ENCODE measurements at places on chromosomes 5 and 9.
A peak's percentile ranks its signal among the peaks of the same experiment; 100 is the strongest.

GRCh38 chr9:16868701-16869100 lies 1.8 kb downstream of the BNC2 start:
- no peak for DNase-seq

DNA sequence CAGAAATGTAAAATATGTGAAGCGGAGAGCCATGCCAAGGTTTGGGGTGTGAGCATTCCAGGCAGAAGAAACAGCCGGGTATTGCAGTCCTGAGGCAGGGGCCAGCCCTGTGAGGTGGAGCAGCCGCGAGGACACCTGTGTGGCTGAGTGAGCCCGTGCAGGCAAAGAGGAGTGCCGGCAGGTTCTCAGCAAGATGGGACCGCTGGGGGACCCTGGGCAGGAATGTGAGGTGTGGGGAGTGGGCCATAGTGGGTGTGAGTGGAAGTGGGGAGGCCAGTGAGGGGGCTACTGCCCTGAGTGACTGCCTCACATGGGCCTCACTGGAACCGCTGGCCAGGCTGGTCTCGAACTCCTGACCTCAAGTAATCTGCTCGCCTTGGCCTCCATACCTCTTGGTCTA lies 8.1 kb upstream of the PRR7 start:
- peak; percentile 3 for DNase-seq

DNA sequence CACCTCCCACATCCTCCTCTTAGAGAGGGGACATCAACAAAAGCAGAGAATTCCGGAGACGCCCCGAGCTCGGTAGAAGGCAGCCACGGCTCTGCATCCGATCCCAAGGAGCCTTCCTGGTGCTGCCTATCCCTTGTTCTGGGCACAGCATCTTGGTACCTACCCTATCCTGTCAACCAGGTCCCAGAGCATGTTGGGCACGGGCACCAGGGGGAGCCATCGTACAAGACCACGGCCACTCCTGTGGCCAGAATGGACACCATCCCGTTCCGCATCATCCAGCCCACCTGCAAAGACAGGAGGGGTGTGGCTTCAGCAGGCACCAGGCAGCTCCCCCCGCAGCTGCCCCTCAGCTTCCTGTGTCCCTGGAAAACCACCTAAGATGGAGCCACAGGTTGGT lies 62.7 kb upstream of the ZNF354A start:
- peak; percentile 14 for DNase-seq

DNA sequence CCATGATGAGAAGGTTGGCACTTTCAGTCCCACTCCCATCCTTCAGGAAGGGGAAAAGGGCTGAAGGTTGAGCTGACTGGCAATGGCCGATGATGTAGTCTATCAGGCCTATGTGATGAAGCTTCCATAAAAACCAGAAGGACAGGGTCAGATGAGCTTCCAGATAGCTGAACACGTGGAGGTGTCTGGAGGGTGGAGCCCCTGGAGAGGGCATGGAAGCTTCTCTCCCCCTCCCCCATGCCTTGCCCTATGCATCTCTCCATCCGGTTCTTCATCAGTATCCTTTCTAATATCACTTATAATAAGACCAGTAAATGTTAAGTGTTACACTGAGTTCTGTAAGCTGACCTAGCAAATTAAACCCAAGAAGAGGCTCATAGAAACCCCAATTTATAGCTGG lies 32.6 kb upstream of the SMU1 start:
- DNase-seq = no peak

DNA sequence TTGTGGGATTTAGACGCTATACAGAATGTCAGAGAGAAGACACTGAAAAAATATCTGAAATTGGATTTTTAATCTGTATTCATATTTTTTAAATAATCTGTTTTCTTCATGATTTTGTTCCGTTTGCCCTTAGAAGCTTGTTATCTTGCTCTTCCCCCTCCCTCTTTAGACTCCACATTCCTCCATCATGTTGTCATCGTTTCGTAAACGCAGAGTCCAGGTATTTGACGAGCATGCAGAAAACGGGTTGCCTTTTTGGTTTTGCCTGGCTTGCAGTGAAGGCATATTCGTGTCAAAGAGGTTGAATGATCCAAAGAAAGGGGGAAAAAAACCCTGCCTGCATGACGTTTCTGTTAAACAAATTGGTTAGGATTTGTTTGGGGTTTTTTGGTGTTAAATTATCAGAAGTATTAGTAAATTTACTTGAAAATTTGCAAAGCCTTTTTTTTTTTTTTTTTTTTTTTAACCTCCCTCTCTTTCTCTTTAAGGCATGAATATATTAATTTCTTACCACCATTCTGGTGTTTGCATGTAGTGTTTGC lies 2.9 kb downstream of the SPTAN1 start:
- no peak for DNase-seq

DNA sequence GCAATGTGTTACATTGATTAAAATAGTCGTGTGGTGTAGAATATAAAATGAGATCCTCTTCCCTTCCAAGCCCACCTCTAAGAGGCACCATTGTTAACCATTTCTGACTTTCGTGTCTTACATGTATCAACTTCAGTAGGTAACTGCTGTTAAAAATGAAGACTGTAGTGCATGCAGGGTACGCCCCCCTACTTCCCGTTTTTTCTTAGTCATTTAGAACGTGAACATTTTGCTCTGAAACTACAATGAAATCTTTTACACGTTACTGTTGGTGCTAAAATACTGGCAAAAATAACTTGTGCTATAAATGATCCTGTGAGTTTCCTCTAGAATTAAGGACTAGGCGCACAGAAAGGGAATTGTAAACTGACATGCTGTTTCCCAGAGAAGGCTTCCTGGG lies 41.5 kb downstream of the WNK2 start:
- DNase-seq = no peak

DNA sequence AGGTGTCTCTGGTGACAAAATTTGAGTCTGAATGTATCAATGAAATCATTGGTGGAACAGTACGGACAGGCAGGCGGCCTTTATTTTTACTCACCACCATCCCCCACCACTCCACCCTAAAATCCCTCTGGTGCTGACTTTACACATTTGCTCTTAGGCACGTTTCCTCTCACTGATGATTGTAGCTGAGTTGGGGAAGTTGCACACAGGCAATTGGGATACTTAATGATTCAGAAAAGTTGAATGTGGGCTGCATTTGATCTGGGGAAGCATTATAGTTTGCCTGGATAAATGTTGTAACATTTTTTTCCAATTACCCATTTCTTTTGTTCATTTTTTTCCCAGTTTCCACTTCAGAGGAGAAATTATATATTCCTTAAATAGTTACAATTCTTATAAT lies 658.4 kb downstream of the TLR4 start:
- no peak for DNase-seq

- DNase-seq = no peak
Observed at GRCh38 chr9:108182950-108183381, 672.8 kb downstream of the ACTL7B start.

GRCh38 chr5:6872441-6873160 lies 159.4 kb downstream of the TENT4A start:
- DNase-seq = no peak

GRCh38 chr5:167951116-167951515 lies 340.3 kb upstream of the WWC1 start:
- DNase-seq = no peak

DNA sequence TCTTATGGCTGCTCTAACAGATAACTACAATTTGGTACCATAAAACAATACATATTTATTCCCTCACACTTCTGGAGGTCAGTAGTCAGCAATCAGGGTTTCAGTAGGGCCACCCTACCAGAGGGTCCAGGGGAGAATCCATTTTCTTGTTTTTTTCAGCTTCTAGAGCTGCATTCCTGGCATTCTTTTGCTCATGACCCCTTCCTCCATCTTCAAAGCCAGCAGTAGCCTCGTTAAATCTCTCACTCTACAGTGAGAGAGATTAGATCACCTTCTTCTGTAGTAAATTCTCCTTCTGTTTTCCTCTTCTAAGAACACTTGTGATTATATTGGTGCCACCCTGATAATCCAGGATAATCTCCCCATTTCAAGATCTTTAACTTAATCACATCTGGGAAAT lies 187.4 kb downstream of the RFK start:
- DNase-seq = no peak

DNA sequence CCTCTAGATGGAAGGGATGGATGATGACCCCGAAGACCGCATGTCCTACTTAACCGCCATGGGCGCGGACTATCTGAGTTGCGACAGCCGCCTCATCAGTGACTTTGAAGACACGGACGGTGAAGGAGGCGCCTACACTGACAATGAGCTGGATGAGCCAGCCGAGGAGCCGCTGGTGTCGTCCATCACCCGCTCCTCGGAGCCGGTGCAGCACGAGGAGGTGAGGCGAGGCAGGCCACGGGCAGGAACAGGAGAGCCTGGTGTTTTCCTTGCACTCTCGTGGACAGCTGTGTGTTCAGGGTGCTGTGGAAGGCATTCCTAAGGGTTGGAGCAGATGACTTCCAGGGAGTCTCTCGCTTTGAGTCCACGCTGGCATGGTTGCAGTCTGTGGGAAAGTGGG lies 73.9 kb downstream of the TJP2 start:
- DNase-seq = no peak

DNA sequence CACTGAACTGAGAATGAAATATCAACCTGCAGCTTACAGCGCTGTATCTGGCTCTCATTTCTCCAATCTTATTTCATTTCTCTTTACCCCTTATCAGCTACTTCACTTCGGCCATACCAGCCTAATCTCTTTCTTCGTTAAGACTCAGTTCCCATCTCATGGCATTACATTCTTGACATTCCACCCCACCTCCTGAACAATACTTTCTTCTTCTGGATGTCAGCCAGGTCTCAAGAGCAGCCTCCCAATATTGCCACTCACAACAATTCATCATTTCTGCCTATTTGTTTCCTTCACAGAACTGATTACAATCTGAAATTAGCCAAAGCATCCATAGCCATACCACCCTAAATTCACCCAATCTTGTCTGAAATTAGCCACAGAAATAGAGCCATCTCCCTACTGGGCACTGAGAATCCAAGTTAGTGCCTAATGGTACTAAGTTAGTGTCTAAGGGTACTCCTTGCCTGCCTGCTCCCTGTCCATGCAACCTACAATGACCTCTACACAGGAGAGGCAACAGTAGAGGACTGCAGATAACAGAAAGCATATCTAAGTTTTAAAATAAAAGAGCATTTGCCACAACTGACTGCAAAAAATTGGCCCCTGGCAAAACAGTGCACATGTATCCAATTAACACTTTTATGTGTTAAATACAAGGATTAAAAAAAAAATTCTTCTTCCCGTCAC lies 35.2 kb downstream of the SETX start:
- DNase-seq = no peak

DNA sequence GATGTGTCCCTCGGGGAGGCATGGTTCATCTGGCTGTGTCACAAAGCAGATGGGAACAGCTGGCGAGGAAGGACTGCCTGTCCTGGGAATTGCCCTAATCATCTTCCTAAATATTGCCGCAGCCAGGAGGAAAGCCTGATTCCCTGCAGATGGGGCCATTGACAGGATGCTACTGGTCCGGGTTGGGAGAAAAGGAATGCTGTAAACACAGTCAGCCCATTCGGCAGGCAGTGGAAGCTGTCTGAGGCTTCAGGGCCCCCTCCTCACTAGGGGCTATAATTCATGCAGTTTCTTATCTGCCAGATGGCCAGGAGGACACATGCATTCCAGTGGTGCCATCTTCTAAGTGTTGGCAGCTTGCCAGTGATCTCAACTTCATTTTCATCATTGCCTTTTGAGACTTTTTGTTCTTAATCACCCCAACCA lies 110.3 kb downstream of the KCNIP1 start:
- DNase-seq = no peak

- DNase-seq = no peak
Observed at GRCh38 chr5:181173027-181173419, 25.6 kb downstream of the OR2V2 start.

GRCh38 chr5:168712280-168712924 lies 133.2 kb upstream of the PANK3 start:
- no peak for DNase-seq

DNA sequence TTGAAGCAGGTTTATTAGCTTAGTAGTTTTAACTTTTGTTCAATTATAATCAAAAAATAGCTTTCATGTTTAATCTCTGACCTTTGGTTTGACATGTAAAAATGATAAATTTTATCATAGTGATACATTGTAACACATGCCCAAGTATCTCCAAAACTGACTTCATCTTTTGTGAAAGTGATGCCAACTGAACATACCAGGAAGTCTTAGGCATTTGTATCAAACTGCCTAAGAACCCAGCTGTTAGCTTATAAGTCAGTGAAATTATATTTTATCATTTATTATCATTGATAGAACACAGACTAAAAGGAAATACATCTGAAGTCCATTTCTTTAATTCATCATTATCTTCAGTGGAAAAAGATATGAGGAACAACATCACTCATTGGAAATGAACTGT lies 39.1 kb downstream of the NIPBL start:
- no peak for DNase-seq

DNA sequence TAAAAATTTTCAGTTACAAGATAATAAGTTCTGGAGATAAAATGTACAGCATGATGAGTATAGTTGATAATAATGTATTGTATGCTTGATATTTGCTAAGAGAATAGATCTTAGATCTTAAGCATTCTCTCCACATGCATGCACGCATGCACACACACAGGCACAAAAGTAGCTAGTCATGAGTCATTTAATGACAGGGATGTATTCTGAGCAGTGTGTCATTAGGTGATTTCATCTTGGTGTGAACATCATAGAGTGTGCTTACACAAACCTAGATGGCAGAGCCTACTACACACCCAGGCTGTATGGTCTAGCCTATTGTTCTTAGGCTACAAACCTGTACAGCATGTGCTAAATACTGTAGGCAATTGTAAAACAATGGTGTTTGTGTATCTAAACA lies 124.2 kb downstream of the PTTG1 start:
- DNase-seq = peak; percentile 9

GRCh38 chr9:127079446-127080140 lies 42.8 kb downstream of the ANGPTL2 start:
- DNase-seq = no peak

DNA sequence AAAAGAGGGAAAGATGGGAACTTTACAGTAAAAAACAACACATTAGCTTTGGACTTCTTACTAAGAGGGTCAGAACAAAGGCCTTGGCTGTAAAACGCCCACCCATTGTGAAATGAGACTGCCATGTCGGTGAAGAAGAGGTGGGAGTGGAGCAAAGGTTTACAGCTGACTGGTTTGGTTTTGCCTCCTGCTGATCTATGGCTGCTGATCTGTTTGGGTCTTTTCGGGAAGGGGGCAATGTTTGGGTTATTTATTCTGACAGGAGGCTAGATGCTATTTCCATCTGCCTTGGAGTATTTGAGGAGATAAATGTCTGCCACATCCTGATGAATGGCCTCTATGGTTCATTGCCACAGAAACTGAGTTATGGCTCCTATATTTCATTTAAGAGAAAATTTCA lies 408.7 kb downstream of the TLE4 start:
- DNase-seq = no peak

- no peak for DNase-seq
Observed at GRCh38 chr5:172502410-172502809, 48.1 kb upstream of the SH3PXD2B start.

DNA sequence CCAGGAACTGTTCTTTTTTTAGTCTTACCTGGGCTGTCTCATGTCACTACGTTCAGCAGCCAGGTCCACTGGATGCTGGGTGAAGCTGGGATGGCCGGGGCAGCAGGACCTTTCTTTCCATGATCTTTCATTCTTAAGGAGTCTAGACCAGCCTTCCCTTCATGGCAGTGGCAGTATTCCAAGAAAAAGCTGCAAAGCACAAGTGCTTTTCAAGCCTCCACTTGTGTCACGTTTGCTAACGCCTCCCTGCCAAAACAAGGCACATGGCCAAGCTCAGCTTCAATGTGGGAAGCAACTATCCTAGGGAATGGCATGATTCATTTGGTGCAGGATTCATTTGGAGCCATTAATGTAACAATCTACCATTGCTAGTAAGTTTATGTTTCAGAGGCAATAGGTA lies 94.8 kb downstream of the RCL1 start:
- DNase-seq = no peak
